NCI-H187 treated with DMSO at 0.1 percent for 48 hours (cell line): ENCODE measurements at places on chromosomes 7 and 10.

- no peak for DNase-seq
These were observed 123.1 kb downstream of the DKK1 start for GRCh38 chr10:52437205-52437646.

GRCh38 chr10:47165168-47165710 lies 134.8 kb upstream of the GDF10 start:
- DNase-seq = no peak

DNA sequence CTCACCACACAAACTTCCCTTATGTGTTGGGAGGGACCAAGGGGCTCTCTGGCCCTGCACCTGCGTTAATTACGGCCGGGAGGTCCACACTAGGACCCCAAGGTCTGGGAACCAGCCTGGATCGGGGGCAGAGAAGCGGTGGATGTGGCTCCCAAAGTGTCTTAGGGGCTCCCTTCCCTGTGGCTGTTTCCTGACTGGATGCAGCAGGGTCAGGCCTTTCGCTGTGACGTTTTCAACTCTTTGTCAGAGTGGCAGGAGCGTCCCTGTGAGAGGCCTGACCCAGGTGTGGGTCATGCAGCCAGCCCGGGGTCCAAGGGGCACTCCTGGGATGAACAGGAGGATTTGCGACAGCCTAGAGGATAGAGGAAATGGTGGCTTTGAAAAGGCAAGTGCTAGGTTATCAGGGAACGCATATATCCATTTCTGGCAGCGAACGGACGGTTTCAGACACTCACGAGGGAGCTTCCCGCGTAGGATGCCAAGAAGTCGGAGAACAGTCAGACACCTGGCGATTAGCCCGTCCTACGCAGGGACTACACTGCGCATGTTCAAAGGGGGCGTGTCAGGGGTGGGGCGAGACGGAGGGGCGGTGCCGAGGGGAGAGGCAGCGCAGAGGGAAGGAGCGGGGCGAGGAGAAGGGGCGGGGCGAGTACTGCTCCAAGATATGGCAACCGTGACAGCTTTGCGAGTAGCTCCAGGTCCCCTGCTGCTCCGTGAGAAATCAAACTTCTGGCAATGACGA lies 46.2 kb upstream of the ZNF716 start:
- DNase-seq = no peak

- no peak for DNase-seq
These were observed 390.0 kb downstream of the ARL4A start for GRCh38 chr7:13077466-13077865.

DNA sequence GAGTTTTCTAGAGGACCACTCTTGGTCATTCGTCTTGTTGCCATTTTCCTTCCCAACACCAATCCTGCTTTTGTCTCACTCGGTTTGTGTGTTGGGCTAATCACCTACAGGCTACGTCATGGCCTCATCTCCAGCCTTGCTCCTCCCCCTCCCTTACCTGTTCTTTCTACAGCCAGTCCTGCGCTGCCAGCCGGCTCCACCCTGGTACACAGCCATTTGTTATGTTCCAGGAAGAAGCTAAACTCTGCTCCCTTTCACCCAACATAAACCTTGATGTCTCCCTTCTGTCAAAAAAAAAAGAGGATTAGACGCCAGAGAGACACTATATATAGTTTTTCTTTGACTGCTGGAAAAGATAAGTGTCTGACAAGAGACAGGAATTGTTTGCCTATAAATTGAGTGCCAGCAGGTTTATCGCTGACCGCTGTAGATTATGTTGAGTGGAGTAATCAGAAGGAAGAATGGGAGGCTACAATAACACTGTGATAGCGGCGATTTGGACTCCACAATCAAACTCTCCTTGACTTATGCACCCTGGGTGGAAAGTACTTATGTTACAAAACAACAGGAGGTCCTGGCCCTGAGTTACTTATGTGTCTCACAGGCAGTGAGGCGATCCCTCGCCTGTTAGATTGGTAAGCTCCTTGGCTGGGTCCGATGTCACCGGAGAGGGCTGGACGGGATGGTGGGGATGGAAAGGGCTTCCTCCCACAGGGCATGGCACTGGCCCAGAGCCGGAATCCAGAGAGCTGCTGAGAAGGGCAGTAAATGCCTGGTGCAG lies 171.3 kb upstream of the BMPER start:
- DNase-seq = peak; percentile 29

- DNase-seq = no peak
These were observed 87.9 kb upstream of the GTF2I start for GRCh38 chr7:74569501-74570075.

- DNase-seq = no peak
These were observed 372 bp upstream of the TMEM130 start for GRCh38 chr7:98870121-98870651.

- no peak for DNase-seq
These were observed 100.2 kb upstream of the RELN start for GRCh38 chr7:104089612-104090011.

GRCh38 chr7:53657586-53657985 lies 622.2 kb downstream of the POM121L12 start:
- DNase-seq = no peak

GRCh38 chr7:24158975-24159374 lies 125.0 kb upstream of the NPY start:
- no peak for DNase-seq

DNA sequence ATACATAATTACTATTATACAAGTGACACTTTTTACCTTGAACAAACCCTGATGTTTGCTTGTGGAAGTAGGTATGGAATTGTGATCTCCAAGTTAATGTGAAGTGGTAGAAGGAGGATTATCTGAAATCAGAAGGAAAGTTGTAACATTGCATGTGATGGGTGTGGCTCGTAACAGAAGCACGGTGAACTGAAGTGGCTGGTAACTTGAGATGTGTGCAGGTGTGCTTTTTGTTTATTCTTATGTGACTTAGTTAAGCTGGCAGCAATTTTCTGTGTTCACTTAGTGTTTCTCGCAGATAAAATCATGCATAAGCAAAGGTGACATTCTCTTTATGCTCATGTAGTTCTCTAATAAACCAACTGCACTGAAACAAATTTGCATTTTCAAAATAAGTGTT lies 82.3 kb downstream of the ZEB1 start:
- peak; percentile 12 for DNase-seq

DNA sequence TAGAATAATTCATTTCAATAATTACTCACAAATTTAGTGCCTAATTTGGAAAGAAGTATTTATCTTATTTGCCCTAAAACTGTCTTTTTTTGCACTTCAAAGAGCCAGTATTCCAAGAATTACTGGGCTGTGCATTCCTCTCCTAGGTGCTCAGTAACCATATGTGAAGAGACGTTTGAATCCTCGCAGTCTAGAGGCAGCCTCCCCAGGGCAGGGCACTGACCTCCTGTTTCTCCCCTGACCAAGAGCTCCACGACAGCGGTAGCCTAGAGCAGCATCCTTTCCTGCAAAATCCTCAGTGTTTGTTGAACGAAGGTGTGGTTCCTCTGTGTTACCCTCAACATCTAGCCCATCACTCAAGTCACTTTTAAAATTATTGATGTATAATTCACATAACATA lies 113.1 kb downstream of the EEPD1 start:
- DNase-seq = no peak

DNA sequence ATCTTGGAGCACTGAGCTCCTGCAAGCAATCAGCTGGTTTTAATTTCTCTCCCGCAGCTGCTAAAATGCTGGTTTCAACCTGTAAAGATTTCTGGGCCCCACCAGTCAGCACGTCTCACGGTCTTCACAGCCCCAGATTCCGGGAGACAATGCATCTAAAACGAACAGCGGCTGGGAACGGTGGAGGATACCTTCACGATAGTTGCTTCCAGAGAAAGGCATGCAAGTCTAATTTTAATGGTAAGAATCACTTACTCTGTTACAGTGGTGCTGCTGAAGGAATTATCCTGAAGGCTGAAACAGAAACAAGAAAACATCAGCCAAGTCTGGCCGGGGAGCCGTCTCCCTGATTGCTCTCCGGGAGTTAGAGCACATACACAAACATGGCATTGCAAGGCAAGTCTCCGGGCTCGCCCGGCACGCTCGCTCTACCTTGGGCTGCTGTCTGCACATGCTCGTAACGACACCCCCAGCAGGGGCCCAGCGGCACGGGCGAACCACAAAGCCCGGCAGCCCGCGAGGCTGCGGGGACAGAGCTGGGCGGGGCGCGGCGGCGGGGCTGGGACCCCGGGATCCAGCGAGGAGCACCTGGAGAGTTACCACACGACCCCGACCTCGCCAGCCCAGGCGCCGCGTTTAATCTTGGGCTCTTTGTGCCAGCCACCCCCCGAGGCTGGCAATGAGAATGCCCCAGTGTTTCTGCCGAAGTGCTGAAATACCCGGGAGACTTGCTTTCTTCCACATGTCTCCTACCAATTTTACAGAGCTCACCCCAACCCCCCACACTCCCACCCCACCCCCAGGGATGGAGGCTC lies at the start of gene FAM13C:
FAM13C (minus strand) TSS at position 406 of the 815 bp plus-strand sequence; CDS start at position 317, 89 bp downstream.
- DNase-seq = no peak

DNA sequence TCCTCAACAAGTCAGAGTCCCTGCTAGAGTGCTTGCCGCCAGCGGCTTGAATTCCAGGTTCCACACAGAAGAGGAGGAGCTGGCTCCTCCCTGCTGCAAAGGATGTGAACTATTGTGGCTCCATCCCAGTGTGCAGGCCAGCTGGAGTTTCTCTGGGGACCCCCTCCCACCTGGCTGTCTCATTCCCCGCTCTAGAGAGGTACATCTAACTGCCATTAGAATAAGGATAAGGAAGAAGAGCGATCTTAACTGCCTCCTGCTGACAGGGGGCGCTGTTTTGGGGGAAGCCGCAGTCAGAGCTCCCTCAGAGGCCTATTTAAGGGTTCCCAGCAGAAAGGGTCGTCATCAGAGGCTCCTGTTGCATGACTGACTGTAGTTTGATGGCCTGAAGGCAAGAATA lies 40.8 kb upstream of the HECW1 start:
- DNase-seq = no peak

- DNase-seq = no peak
These were observed 1.0 kb upstream of the CHST15 start for GRCh38 chr10:124094419-124094785.

GRCh38 chr7:128359939-128360338 lies 1.6 kb downstream of the PRRT4 start:
- DNase-seq = no peak

DNA sequence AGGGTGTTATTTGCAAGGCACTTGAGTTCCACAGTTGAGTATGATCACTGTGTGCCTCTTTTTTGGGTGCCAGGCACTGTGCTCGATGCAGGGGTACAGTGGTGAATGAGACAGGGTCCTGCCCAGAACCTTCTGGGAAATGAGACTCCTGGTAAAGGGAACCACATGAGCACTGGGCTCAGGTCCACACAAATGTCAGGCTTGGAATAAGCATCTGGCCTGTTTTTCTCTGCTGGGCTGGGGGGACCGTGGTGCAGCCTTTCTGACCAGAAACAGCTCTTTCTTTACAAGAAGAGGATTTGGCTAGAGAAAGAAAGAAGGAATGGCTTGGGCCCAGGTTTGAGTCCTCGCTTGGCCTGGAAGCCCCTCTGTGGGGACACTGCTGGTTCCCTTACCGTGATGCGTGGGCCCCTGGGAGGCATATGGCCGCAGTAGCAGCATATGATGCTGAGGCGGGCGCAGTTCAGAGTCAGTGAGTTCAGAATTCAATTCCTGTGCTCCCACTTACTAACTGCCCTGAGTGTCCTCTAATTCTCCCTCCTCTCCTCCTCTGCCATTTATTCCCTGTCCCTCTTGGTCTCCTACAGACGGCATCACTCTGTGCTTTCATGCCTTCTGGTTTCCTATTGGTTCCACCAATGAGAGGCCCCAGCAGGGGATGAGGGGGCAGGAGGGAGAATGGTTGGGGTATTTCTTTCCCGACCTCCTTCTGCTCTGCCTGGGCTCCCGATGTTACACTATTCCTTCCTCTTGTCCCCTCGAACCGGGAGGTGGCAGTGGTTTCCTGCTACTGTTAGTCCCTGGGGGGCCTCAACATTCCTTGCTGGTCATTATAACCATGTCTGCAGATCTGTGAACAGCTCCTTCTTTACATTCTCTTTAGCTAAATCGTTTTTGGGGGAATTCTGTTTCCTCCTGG lies 9.6 kb upstream of the KCP start:
- no peak for DNase-seq

- DNase-seq = peak; percentile 24
These were observed 5.5 kb downstream of the CPA5 start for GRCh38 chr7:130349911-130350782.

DNA sequence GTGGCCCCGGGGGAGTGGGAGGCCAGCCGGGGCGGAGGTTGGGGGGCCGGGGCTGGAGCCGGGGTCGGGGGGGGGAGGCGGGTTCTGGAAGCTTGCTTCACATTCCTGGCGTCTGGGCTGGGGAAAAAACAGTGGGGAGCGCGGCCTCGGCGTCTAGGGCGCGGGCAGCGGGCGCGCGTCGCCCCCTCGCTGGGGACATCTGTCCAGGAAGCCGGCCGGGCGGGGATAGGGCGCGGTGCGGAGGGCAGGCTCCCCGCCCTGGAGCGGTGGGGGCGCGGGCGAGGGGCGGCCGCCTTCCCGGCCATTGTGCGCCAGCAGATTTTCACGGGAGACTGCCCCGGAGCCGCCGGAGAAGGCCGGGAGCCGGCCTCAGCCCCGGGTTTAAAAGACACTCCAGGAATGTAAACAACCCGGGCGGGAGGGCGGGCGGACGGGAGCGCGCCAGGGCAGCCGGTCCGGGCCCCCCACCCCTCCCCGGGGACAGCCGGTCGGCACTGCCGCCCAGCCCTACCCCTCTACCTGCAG lies 1.4 kb downstream of the ZMIZ1 start:
- DNase-seq = no peak

- no peak for DNase-seq
These were observed 245.8 kb upstream of the MEOX2 start for GRCh38 chr7:15932318-15932717.

DNA sequence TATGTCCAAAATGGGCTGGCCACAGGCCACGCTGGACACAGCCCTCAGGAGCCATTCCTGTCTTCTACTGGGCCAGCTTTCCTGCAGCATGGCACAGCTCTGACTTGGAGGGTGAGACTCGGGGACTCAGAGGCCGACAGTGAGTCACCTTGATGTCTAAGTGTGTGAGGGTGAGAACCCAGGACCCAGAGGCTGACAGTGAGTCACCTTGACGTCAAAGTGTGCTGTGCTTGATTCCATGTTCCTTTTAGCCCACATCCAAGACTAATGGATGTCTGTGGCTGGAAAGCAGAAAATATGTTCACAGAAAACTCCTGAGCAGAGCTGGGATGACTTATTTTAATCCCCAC lies 6.0 kb upstream of the FAM170B start:
- DNase-seq = no peak

- DNase-seq = no peak
These were observed 9.2 kb downstream of the MKI67 start for GRCh38 chr10:128116851-128117615.
